ENCODE measurements at places on chromosomes 12 and 14.
A peak's percentile ranks its signal among the peaks of the same experiment; 100 is the strongest.

- no peak for DNase-seq
- peaks cover 30% of the 10 kb centered on the region for H3K4me1 ChIP-seq
- H3K27me3 ChIP-seq, result no peaks in the 10 kb centered on the region
- peak overlapping the region; percentile 34 for H3K4me3 ChIP-seq
- H3K27ac ChIP-seq, result peak overlapping the region; percentile 88
Observed at GRCh38 chr12:64665514-64665913, 55.2 kb downstream of the RASSF3 start.

DNA sequence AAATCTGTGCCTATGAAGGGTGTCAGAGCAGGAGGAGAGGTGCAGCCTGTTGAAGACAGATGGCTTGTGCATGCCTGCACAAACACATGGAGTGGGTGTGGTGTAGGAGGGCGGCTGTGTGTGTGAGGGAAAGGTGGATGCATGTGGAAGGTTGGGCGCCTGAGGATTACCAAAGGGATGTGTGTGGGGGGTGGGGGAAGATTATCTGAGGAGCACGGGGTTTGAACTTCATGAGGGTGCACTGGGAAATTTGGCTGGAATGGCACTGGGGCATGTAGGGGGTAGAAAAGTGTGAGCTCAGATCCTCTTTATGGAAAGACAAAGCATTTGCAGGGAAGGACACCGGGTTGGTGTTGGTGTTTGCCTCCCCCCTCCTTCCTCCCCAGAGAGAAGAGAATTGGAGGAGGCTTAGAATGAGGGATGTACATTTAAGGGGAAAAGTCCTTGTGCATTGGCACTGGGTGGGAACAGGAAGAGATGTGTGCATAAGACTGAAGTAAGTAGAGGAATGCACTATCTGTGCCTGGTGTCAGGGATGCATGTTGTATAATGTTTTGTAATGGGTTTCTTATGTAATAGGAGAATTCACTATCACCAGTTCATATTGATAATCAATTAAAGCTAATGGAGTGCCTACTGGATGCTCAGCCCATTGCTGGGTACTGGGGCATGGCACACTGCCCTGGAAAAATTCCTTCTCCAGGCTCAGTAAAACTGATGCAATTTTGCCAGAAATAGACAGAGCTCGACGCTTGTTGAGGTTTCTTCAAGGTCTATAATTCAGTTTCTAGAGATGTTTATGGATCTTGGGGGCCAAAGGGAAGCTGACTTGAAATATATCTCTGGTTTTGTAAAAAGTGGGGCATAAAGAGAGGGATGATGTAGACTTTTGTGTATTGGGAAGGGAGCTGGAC lies 3.0 kb downstream of the NTF3 start:
- H3K27me3 ChIP-seq, result no peaks in the 10 kb centered on the region
- DNase-seq, result no peak
- peak overlapping the region; percentile 88 for H3K27ac ChIP-seq

- H3K27me3 ChIP-seq, result no peaks in the 10 kb centered on the region
- H3K36me3 ChIP-seq, result no peaks in the 10 kb centered on the region
- H3K27ac ChIP-seq, result peak overlapping the region; percentile 99
- H3K4me1 ChIP-seq, result peaks cover 15% of the 10 kb centered on the region
- DNase-seq, result no peak
Observed at GRCh38 chr14:39265033-39265432, 31.3 kb downstream of the MIA2 start.

GRCh38 chr12:113260127-113260526 lies 38.9 kb downstream of the TPCN1 start:
- H3K36me3 ChIP-seq, result peaks cover 4% of the 10 kb centered on the region
- H3K27me3 ChIP-seq, result no peaks in the 10 kb centered on the region
- H3K27ac ChIP-seq, result peak overlapping the region; percentile 66
- peaks cover 24% of the 10 kb centered on the region for H3K4me1 ChIP-seq

DNA sequence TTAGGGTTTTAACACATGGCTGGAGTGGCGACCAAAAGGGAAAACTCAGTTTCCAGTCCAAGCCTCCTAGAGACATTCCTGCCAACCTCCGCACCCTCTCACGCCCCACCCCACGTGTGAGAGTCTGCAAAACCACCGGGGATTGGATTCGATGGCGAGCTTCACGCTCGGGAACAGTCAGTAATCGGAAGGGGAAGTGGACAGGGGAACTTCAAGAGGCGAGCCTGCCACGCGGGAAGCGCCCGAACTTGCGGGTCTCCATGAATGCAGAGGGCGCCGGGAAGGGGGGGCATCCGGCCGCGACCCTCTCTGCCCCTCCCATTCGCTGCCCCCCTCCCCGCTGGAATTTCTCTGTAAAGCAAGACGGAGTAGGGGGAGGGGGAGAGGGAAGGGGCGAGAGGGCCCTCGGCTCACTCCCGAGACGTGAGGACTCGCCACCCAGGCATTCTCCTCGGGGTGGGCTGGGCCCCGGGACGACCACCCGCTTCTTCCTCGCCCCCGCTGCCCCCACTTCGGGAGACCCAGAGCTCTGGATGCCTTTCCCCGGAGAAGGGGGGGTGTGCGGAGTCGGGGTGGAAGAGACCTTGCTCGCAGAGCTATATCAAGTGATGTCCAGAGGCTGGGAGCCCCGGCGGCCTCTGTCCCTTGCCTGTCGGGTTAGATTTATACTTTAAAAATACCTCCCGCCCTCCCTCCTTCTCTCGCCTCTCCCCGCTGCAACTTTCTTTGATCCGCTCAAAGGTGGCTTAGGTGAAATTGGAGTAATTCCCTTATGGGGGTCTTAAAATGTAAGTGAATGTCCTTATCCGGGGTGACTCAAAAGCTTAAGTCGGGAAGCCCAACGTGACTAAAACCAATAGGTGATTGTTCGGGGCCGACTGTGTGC lies 2.5 kb upstream of the CCND2 start:
- no peaks in the 10 kb centered on the region for H3K27me3 ChIP-seq
- no peaks in the 10 kb centered on the region for H3K36me3 ChIP-seq
- peak overlapping the region; percentile 58 for H3K27ac ChIP-seq
- DNase-seq, result no peak
- H3K4me3 ChIP-seq, result peak overlapping the region; percentile 78
- peaks cover 6% of the 10 kb centered on the region for H3K4me1 ChIP-seq

DNA sequence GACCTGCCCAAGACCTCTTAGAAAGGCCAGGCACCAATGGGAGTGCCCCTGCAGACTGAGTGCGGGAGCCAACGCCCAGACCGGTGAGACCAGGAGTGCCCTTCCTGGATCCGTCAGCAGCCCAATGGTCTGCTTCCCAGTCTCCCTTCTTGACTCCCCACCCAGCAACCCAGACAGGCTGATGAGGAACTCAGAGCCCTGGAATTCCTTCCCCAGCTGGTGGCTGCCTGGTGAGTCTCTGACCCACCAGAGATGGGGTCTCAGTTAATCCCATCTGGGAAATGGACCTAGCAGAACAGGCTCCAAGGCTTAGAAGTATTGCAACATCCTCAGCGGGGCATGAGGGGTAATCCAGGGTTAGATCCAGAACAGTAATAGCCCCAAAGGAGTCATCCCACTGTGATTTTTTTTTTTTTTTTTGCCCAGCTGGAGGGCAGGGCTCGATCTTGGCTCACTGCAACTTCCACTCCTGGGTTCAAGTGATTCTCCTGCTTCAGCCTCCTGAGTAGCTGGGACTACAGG lies 1.5 kb upstream of the RASAL1 start:
- H3K27ac ChIP-seq, result no peak overlapping the region
- H3K36me3 ChIP-seq, result no peaks in the 10 kb centered on the region
- DNase-seq, result no peak
- no peak overlapping the region for H3K4me3 ChIP-seq
- H3K27me3 ChIP-seq, result no peaks in the 10 kb centered on the region
- H3K4me1 ChIP-seq, result no peaks in the 10 kb centered on the region

DNA sequence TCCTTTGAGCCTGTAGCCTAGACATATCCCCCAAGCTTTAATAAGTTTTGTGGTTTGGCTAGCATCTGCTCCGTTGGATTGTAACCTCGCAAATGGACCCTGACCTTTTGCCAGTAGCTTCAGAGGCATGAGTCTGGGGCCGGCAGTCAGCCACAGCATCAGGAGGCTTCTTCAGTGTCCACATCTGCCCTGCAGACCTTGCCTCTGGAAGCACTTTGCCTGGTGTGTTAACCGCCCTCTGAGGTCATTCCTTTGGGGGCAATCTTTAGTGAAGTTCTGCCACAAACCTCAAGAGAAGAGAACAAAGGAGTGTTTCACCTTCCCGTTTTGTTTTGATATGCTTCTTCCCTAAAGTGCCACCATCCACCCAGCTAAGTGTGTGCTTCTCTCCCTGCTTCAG lies 71.4 kb downstream of the GNS start:
- DNase-seq, result no peak
- H3K4me3 ChIP-seq, result peak overlapping the region; percentile 12
- peaks cover 9% of the 10 kb centered on the region for H3K4me1 ChIP-seq
- peaks cover 14% of the 10 kb centered on the region for H3K36me3 ChIP-seq
- H3K27ac ChIP-seq, result peak overlapping the region; percentile 50

DNA sequence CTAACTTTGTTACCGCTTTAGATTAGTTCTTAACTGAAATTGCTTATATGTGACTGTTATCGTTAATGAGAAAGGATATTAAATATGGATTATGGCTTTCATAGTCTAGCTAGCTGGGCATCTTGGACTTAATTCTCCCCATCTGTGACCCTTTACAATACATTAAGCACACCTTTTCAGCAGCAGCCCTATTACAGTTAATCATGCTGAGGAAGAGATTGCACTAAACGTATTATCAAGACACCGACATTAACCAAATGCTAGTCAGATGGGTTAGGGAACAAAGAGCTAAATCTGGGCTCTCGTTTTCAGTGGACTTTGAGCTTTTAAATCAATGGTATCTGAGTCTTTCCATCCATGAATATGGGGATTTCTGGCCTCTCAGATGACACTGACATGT lies 447.5 kb upstream of the DCN start:
- H3K4me1 ChIP-seq, result no peaks in the 10 kb centered on the region
- no peak overlapping the region for H3K4me3 ChIP-seq
- no peaks in the 10 kb centered on the region for H3K27me3 ChIP-seq
- no peak overlapping the region for H3K27ac ChIP-seq

DNA sequence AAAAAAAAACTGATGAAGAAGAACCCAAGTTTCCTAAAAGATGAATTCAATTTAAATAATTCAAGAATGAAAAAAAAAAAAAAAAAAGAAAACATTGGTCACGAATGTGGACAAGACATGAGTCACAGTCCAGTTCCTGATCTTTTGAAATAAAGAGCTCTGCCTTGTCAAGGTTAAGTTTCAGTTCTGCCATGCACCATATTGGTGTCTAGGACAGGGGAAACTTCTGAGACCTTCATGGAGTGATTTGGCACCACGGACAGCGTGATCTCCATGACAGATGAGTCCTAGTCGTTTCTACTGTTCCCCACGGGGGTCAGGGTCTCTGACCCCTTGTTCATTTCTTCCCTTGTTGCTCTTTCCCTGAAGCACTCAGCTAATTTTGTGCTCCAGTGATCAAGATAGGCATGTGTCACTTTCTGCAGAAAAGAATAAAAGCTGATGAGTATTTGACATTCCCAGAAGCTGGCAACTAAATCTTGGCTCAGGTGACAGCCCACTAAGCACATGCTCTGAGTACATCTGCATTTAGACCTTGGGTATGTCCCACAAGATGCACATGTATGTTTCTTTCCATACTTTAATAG lies 1159.7 kb downstream of the BCL11B start:
- H3K4me3 ChIP-seq, result no peak overlapping the region
- no peak for DNase-seq
- no peak overlapping the region for H3K27ac ChIP-seq
- H3K36me3 ChIP-seq, result no peaks in the 10 kb centered on the region
- H3K4me1 ChIP-seq, result no peaks in the 10 kb centered on the region

DNA sequence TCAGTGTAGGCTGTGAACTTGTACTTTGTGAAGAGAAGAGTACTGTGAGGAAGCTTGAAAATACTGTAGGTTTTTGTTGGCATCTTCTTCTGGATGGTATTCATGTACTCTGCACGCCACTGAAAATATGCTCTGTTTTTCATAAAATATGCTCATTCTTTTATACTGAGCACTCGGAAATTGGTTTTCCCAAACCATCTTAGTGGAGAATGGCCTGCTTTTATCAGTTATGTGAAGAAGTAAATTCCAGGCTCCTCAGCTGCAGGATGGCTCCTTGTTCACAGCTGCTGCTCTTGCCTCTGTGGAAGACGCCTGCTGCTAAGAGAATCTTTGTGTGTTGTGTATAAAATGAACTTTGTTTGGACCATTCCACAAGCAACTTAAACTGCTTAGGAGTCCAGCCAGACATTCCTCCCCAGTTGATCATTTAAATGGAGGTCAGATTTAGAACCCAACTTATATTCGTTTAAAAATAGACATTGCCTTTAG lies 443.5 kb upstream of the RGS6 start:
- H3K4me1 ChIP-seq, result peaks cover 29% of the 10 kb centered on the region
- H3K27me3 ChIP-seq, result no peaks in the 10 kb centered on the region
- DNase-seq, result no peak
- H3K36me3 ChIP-seq, result no peaks in the 10 kb centered on the region
- H3K4me3 ChIP-seq, result no peak overlapping the region
- H3K27ac ChIP-seq, result peak overlapping the region; percentile 41

DNA sequence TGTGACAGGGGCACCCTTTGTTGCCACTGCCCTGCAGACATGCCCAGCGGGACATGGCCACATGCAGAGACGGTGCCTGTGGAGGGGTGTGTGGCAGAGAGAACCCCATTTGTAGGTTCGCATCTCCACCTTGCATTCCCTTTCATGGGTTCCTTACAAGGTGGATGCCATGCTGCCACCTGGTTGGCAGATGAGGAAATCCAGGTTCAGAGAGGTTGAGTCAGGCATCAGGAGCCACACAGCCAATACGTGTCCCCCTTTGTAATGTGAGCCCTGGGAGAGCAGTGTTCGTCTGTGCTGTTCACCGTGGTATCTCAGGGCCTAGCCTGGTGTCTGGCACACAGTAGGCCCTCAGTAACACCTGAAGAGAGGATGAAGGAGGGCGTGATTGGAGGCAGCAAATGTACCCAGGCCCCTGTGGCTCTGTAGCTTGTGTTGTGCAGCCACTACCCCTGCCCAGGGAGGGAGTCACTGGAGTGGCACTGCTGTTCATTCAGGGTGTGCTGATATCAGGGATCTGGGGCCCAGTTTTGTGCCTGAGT lies 9.1 kb downstream of the SH2B3 start:
- H3K27ac ChIP-seq, result no peak overlapping the region
- peaks cover 12% of the 10 kb centered on the region for H3K36me3 ChIP-seq
- H3K27me3 ChIP-seq, result no peaks in the 10 kb centered on the region
- DNase-seq, result no peak
- H3K4me1 ChIP-seq, result peaks cover 11% of the 10 kb centered on the region
- no peak overlapping the region for H3K4me3 ChIP-seq

DNA sequence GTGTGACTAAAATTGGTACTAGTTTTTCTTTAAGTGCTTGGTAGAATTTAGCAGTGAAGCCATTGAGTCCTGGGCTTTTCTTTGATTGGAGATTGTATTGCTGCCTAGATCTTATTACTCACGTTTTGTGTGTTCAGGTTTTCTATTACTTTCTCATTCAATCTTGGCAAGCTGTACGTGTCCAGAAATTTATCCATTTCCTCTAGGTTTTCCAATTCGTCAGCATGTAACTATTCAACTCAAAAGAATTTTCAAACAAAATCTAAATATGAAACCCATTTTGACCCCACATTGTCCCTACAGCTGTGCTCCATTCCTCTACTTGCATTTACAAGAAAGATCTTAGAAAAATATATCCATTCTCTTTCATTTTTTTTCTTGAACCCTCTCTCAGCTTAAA lies 1613.4 kb upstream of the SEL1L start:
- DNase-seq, result no peak
- no peaks in the 10 kb centered on the region for H3K4me1 ChIP-seq
- no peaks in the 10 kb centered on the region for H3K36me3 ChIP-seq
- no peak overlapping the region for H3K4me3 ChIP-seq

GRCh38 chr14:100844421-100844820 lies 18.5 kb downstream of the MEG3 start:
- no peaks in the 10 kb centered on the region for H3K36me3 ChIP-seq
- DNase-seq, result no peak
- no peaks in the 10 kb centered on the region for H3K4me1 ChIP-seq

- no peak for DNase-seq
- H3K36me3 ChIP-seq, result no peaks in the 10 kb centered on the region
- no peak overlapping the region for H3K27ac ChIP-seq
- H3K4me3 ChIP-seq, result no peak overlapping the region
Observed at GRCh38 chr12:117068492-117068891, 30.7 kb downstream of the TESC start.

Measured in ascending aorta (tissue), 2 donors.